Tibial nerve (tissue), 4 donors: ENCODE measurements at places on chromosomes 12 and 14. TPM values are rescaled to one million over a fixed set of nuclear protein-coding genes. Genes with fewer than 3 reads are reported as not detected.

TAS2R31 gene
- 17.3 TPM for total RNA-seq

TAS2R8 gene
- total RNA-seq, result not detected

MYF5 gene
- not detected for total RNA-seq

KLRK1 gene
- 0.60 TPM for total RNA-seq

ALKBH1 gene
- total RNA-seq, result 17.0 TPM

SIX6 gene
- total RNA-seq, result not detected

- no peak for DNase-seq
Measured at GRCh38 chr12:44000309-44000952, 164.6 kb downstream of the TMEM117 start.

DNA sequence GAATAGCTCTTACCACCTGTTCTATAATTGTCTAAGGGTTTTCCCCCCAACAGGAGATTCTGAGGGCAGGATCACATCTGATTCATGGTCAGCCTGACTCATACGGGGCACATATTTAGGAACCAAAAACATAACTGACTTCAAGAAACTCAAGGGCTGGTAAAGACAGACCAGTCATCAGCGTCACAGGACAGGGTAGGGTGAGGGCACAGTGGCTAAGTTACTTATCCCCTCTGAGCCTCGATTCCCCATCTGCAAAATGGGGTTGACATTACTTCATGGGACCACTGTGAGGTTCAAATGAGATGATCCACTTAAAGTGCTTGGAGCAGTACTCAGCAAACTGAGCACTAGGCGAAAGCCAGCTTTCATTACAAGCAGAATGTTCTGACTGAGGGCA is 606 bp downstream of the CINP start:
- DNase-seq, result no peak

DNA sequence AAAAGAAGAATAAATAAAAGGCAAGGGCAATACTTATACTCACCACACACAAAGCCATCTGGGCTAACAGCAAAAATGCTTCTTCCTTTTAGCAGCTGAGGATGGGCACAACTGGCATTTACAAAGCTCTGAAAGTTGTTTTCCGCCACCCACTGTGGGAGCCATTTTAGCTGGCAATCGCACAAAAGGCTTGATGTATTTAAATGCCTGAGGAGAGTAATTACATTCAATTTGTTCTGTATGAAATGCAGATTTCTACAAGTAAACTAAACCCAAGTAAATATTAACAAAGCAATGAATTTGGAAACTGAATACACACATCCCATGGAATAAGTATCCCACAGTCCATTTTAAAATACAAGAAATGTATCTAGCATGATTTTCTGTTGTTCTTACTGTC is 37.5 kb downstream of the LRIG3 start:
- no peak for DNase-seq

GRCh38 chr12:823028-823698 is 70.8 kb downstream of the WNK1 start:
- DNase-seq, result no peak

DNA sequence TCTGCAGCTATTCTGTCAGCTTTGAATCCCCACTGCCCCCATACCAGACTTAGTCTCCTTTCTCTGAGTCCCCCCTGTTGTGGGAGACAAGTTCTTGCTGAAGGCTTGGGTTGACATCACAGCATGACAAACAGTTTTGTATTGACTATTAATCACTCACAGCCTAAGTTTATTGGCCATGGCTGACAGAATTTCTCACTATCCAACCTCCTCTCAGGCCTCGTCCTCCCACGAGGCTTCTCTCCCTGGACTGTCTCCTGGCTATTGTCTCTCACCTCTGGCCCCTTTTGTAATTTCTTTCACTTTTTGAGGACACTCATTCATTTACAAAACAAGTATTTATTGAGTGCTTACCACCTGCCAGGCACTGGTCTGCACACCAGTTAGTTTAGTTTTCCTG is 35.2 kb upstream of the DCD start:
- no peak for DNase-seq

GRCh38 chr12:40775661-40776060 is 83.4 kb downstream of the CNTN1 start:
- DNase-seq, result no peak

GRCh38 chr12:96237035-96237434 is 42.9 kb downstream of the ELK3 start:
- DNase-seq, result no peak

DNA sequence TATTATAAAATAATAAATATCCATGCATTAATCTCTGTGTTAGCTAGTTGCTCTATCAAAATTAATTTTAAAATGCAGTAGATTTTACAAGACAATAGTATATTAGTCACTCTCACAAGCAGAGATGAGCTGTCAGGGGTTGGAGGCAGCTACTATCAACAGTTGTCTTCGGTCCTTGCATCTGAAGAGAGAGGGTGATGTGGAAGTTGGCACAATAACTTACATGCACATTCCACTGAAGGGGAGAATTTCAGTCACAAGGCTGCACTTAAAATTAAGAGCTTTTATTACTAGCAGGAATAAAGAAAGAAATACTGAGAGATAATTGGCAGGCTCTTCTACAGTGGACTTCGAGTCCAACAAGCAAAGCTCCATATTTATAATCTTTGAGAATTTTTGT is 166.9 kb upstream of the DCN start:
- no peak for DNase-seq

GRCh38 chr12:69324797-69325466 is 23.2 kb upstream of the LYZ start:
- no peak for DNase-seq
